ENCODE measurements at places on chromosomes 1 and 21. TPM values are rescaled to one million over a fixed set of nuclear protein-coding genes. Genes with fewer than 3 reads are reported as not detected.

Gene SYNC
- 3.0 TPM for total RNA-seq

Gene NFASC
- 1.7 TPM for total RNA-seq

Gene ASTN1
- not detected for total RNA-seq

Gene KRTAP20-4
- not detected for total RNA-seq

Gene SEC16B
- total RNA-seq = 0.19 TPM

DNA sequence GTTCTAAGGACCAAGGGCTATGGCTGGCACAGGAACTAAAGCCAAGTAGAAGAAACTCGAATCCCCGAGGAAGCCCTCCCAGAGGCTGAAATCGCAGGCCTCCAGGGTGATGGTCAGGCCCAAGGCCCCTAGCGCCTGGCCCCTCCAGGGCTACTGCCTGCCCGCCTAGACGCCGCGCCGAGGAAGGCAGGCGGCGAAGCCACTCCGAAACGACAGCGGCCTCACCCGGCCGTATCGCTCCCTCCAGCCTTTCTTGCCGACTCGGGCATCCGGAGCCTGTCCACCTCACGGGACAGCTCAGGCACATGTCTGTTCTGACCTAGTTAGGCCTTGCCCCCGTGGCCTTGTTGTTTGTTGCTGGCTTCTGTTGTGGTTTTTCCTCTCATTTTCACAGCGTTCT lies 9.7 kb upstream of the LHX8 start:
- DNase-seq = no peak

Gene OLIG2
- 25.8 TPM for total RNA-seq

DNA sequence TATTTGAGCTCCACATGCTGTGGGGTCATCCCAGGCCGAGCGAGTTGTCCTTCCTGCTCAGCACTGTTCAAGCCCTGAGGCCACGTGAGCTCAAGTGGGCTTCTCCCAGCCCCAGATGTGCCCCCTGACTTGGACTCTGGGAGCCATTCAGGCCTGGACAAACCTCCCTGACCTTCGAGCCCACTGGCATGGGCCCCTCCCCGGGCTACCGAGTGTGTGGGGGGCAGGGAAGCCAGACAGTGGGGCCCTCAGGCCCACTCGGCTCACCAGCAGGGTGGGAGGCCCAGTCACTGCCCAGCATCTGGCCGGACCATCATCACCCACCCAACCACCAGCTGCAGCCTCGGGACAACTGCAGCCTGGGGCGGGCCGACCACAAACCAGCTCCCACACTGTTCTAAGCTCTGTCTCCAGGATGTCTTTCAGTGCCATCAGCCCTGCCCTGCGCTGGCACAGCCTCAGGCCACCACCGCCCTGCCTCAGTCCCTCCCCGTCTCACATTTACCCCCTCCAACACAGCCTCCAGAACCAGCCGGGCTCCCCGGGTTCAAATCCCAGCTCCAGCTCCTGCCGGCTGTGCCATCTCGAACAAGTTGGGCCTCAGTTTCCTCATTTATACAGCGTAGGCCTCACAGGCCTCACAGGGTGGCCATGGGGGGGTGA lies 20.9 kb upstream of the PLEKHG5 start:
- no peak for DNase-seq

- no peak for DNase-seq
Observed at GRCh38 chr21:19045876-19046275, 642.3 kb upstream of the TMPRSS15 start.

DNA sequence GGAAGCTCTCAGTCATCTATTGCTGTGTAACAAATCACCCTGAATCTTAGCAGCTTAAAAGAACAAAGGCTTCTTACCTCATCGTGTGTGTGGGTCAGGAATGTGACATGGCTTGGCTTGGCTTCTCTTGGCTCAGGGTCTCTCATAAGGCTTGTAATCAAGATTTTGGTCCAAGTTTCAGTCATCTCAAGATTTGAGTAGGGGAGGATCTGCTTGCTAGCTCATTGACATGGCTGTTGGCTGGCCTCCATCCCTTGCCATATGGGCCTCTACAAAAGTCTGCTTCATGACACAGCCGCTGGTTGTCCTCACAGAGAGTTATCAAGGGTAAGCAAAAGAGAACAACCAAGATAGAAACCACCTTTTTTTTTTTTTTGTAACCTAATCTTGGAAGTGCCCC lies 207.7 kb downstream of the PTPRC start:
- DNase-seq = no peak

- DNase-seq = no peak
Observed at GRCh38 chr1:50901872-50902271, 58.2 kb downstream of the FAF1 start.

DNA sequence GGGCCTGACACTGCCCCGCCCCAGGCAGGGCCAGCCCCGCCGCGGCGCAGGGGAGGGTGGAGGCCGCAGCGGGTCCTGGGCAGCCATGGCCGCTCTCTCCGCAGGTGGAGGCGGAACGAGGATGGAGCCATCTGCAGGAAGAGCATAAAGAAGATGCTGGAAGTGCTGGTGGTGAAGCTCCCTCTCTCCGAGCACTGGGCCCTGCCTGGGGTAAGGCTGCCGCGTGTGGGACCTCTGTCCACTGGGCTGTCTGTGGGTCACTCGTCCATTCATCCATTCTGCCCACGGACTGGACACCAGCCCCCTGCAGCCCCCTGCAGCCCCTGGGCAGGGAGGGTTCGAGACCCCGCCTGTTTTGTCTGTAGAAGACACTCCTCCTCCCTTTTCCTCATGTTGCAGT lies 18.4 kb upstream of the LRRC3 start:
- no peak for DNase-seq

- DNase-seq = no peak
Observed at GRCh38 chr1:151210830-151211229, 12.5 kb downstream of the PIP5K1A start.

GRCh38 chr1:50023292-50024159 lies at the start of gene AGBL4:
Gene AGBL4 (minus strand): TSS chr1:50023954.
- peak; percentile 37 for DNase-seq

DNA sequence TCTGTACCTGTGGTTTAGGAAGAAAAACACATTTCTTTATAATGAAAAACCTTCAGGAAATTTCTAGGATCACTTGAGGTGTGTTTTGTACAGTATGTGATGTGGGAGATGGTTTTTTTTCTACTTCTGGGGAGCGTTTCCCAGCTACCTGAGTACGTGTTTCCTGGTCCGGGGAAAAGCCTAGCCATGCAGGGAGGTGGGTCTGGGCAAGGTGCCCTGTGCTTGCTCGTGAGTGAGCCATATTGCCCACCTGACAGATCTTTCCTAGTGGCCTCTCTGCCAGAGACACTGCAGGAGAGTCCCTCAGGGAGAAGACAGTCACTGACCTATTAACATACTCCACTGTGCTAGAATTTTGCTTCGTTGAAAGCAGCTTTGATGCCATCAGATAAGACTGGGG lies 41.3 kb downstream of the TRPM2 start:
- no peak for DNase-seq

GRCh38 chr1:93415296-93415695 lies 32.6 kb upstream of the FNBP1L start:
- no peak for DNase-seq

GRCh38 chr1:16055613-16056520 lies 12.3 kb downstream of the CLCNKB start:
- DNase-seq = peak; percentile 85

Gene FCRL6
- total RNA-seq = not detected

Gene DNAJC28
- total RNA-seq = 1.1 TPM

Gene JAM2
- 0.26 TPM for total RNA-seq

DNA sequence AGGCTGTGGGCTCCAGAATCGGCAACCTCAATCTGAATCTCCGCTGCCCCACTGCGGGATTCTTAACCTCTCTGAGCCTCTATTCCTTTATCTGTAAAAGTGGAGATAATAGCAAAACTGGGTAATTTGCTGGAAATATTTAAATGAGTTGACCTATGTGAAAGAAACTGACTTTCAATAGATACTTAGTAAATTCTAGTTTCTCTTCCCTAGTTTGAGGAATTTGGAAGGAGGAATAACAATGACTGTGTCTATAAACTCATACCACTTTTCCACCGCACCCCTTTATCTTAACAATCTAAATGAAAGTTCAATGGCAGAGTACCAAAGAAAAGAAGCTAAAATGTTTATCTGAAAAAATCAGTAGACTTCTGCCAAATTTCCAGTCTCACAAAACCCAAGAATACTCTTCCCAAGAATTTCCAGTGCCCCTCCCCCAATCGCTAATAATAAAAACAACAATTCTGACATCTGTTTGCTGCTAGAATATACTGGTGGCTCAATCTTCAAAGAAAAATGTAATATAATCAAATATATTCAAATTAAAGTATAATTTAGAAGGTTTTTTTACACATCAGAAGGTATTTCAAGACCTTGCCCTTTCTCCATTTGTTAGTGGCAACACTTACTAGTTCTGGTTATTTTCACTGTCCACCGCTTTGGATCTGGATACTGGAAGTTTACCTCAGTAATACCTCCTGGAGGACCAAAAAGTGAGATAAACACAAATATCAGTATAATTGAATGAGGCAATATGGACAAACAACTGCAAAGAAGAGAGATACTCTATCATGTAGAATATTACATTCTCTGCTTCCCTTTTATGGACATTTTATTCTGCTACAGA lies 171.2 kb downstream of the LTN1 start:
- DNase-seq = no peak

Gene OR6K2
- total RNA-seq = not detected

- DNase-seq = no peak
Observed at GRCh38 chr21:34909492-34910292, 139.4 kb downstream of the RUNX1 start.

Gene ABL2
- total RNA-seq = 63.2 TPM

Gene SPRR4
- not detected for total RNA-seq

DNA sequence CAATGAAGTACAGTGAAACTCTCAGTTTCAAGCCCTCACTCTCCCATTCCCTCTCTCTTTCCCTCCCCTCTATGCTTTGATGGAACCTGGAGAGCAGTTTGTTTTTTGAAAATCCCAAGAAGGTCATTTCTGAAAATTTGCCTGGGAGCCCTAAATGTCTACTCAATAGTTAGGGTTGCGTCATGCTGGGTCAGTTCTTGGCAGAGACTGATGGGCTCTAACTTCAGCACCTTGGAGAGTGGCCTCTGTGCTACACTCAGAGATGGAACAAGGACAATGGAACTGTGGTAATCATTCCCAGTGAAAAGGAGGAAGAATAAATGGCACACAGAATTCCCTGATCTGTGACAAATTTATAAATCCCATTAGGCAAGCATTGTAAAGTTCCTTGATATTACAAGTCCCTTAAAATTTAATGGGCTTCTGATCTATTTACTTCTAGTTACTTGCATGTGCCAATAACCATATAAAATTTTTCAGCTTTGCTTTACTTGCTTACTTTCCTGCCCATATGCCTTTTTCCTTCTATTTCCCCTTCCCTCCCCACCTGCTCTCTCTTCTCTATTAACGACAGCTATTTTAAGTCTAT lies 182.9 kb upstream of the KCND3 start:
- peak; percentile 15 for DNase-seq

Gene PLA2G2F
- not detected for total RNA-seq

Gene KCNT2
- total RNA-seq = not detected

DNA sequence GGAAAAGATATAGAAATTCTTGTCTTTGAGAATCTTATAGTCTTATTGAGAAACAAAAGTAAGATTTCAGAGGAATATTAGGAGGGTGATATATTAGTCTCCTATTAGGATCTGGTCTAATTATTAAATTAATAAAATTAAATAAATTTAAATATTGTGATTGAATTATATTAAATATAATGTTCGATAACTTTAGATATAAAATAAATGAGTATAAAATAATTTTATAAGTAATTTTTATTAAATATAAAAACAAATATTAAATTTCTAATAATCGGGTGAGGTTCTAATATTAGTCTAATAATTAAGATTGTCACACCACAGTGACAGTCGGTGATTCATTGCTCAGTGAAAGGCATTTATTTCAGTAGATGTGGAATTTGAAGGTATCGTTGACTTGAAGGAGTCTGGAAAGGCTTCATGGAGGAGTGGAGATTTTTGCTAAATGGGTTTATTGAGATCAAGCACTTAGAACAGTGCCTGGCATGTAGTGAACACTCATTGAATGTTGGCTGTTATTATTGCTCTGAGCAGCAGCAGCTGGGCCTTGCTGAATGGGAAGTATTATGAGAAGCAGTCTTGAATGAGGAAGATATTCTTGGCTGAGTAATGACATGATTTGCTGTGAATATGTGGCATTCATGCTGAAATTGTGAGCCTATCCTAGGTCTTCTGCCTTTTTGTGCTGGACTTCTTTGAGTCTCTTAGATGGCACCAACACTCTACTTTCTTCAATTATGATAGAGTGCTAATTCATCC lies 74.6 kb downstream of the USP25 start:
- DNase-seq = peak; percentile 87

Gene GPR37L1
- total RNA-seq = not detected

DNA sequence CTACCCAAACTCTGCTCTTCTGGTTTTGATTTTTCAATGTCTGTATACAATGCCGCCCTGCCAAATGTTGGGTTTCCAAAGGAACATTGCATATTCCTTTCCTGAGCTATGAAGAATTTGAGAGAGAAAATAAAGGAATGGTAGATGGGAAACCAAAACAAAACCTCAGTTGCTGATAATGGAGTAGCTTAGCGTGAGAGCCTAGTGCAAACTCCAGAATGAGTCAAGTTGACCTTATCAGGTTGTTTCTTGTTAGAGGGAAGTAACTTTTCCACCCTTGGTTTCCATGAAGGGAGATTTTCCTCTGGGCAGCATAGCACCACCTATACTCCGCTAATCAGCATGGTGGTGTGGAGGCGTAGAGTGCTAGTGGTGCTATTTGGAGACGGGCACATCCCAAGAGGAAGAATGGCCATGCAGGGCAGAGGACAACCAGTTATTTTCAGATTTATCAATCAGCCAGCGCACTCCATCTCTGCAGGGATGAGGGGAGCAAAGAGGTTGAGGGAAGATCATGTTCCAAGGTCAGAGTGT lies 51.6 kb downstream of the BACH1 start:
- DNase-seq = no peak

GRCh38 chr1:8945568-8945967 lies at the start of gene CA6:
Gene CA6 (plus strand): TSS chr1:8945868. CDS start chr1:8945887, 19 bp downstream.
- DNase-seq = no peak

DNA sequence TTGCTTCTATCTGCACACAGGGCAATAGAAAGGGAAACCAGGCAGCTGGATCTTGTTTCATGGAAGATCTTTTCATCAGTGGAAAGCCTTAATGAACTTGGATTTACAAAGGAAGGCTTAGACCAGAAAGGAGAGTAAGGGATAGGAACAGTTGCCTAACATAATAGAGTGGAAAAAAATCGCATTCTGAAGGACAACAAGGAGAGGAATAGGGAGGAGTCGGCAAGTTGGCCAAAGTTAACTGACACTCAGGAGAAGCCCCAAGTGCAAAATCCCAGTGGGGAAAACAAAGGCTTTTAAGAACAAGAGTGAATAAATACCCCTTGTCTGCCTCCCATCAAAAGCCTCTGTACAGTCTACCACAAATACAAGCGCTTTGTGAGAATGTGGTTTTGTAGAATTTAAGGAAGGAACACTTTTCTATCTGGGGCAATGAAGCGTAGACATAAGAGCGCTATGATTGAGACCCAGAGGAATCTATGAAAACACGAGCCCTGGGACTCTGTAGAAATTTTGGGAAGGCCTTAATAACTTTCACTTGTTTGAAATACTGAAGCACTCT lies 74.1 kb downstream of the ZNF648 start:
- peak; percentile 84 for DNase-seq

Gene S1PR1
- 0.03 TPM for total RNA-seq

- no peak for DNase-seq
Observed at GRCh38 chr1:12615865-12616708, 1.9 kb downstream of the DHRS3 start.

Measured in SK-MEL-5 (cell line).